ENCODE measurements at places on chromosomes 7 and 10. TPM values are rescaled to one million over a fixed set of nuclear protein-coding genes. Genes with fewer than 3 reads are reported as not detected.

The LRRD1 gene
- total RNA-seq: not detected

The NPFFR1 gene
- 0.05 TPM for total RNA-seq

The FGFBP3 gene
- total RNA-seq: 68.2 TPM

GRCh38 chr7:145692237-145692950, 424.2 kb upstream of the CNTNAP2 start:
- no peak for DNase-seq

DNA sequence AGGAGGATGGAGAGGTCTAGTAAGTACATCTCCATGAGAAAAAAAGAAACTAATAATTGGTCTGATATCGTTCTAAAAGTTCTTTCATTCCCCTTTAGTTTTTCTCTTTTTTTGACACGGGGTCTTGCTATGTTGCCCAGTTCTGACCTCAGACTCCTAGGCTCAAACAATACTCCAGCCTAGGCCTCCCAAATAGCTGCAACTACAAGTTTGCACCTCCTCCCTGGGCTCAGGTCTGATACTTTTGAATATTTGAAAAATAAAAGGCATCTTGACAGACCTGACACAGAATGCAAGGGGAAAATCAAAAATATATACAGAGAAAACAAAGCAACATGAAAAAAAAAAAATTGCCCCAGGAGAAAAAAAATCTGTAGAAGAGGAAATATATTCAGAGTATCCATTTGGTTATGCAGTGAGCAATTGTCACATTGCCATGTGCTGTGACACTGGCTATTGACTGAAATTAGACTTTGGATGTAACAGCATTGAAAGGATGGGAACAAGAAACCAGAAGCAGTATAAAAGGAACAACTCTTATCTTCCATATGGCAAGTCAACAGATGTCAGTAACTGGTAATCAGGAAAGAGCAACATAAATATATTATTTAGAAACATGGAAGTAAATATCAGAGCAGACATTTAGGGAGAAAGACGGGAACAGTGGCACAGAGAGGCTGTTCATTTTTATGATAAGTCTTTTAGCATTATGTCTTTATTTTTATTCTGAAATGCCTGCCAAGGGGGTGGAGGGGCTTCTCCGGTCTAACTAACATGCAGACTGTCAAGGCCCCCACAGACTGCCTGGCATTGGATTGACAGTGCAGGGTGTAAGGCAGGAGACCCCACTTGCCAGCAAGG, 408.4 kb downstream of the PARD3 start:
- DNase-seq: no peak

- no peak for DNase-seq
Measured at GRCh38 chr10:88216976-88217375, 353.6 kb downstream of the PTEN start.

All from WTC11 (cell line).